Right lobe of liver (tissue), 6 donors: ENCODE measurements at places on chromosomes 6 and 20. TPM values are rescaled to one million over a fixed set of nuclear protein-coding genes. Genes with fewer than 3 reads are reported as not detected.

DNA sequence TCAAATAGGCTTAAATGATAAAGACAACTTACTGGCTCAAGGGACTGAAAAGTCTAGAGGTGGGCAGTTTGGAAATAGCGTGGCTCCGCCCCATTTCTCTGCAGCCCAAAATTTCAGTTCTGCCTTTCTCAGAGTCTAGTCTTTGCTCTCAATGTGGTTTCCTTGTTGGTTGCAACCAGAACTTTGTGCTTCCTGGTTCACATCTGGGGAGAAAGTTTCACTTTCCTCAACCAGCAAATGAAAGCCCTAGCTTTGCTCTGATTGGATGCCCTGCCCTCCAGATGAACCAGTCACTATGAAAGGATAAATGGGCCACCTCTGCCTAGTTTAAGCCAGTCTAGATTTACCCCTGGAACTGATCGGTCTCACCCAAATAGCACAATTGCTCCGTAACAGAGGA lies 14.9 kb downstream of the SYCP2L start:
- no peaks in the 10 kb centered on the region for H3K27me3 ChIP-seq
- no peak overlapping the region for H3K4me3 ChIP-seq
- H3K27ac ChIP-seq = no peak overlapping the region
- no peaks in the 10 kb centered on the region for H3K36me3 ChIP-seq

GRCh38 chr6:138722425-138723371 lies 50.9 kb upstream of the CCDC28A start:
- H3K27me3 ChIP-seq = no peaks in the 10 kb centered on the region
- H3K4me3 ChIP-seq = no peak overlapping the region
- H3K27ac ChIP-seq = no peak overlapping the region
- peaks cover 13% of the 10 kb centered on the region for H3K4me1 ChIP-seq
- H3K36me3 ChIP-seq = no peaks in the 10 kb centered on the region
- DNase-seq = no peak

GRCh38 chr6:31332637-31333602 lies 24.1 kb downstream of the HLA-B start:
- no peaks in the 10 kb centered on the region for H3K27me3 ChIP-seq
- no peak for DNase-seq
- H3K4me3 ChIP-seq = no peak overlapping the region

DNA sequence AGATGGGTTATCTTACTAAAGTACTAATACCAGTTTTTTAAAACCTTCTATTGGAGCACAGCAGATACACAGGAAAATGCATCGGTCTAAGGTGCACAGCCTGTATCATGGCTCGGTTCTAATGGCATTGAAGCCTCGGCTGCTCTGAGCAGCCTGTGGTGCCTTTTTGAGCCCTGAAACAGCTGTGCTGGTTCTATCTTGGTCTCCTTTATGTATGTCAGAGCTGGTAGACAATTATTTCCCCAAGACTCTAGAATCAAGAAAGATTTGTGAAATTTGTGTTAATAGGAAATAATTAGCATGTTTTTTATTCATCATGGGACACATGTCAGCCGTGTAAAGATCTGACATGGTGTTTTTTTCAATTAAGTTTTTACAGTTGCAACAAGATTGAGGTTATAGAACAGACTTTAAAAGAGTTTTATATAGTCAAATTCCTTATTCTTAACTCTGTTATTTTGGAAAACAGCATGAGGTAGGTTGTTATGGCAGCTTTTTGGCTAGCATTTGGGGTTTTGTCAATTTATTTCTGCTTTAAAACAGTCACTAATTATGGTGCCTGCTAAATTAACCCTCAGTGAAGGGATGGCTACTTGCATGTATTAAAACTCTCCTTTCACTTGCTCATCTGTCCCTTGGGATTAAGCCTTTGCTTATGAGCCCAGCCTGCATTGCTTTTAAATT lies 40.3 kb upstream of the C20orf144 start:
- H3K27ac ChIP-seq = no peak overlapping the region
- H3K36me3 ChIP-seq = no peaks in the 10 kb centered on the region
- no peak for DNase-seq
- H3K4me3 ChIP-seq = no peak overlapping the region
- no peaks in the 10 kb centered on the region for H3K27me3 ChIP-seq

Gene GGT7
- total RNA-seq = 4.8 TPM

Gene LY6G6F
- total RNA-seq = not detected

Gene GABRR1
- total RNA-seq = not detected

Gene PLCB4
- total RNA-seq = 0.20 TPM
